ENCODE measurements at places on chromosomes 3 and 15. TPM values are rescaled to one million over a fixed set of nuclear protein-coding genes. Genes with fewer than 3 reads are reported as not detected.

Gene ABHD17C
- 36.3 TPM for polyA plus RNA-seq

Gene PLSCR2
- 1.00 TPM for polyA plus RNA-seq

Gene RETNLB
- not detected for polyA plus RNA-seq

GRCh38 chr15:38972831-38973230 is 408.2 kb upstream of the RASGRP1 start:
- DNase-seq: no peak

DNA sequence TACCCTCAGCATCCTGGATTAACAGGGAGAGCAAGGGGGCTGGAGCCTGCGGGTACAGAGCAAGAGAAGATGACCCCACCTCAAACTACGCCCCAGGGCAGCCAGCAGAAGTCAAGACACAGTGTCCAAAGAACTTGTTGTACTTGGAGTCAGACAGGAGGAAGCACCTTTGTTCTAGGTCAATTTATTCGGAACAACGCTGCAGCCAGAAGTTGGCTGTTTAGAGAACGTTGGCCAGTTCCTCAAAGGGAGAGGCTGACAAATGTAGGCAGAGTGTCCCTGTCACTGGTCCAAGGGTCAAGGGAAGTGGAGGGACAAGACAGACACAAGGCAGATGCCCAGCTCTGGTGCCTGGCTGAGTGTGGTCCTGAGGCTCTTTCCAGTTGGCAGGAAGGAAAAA is 32.1 kb upstream of the PIAS1 start:
- no peak for DNase-seq

DNA sequence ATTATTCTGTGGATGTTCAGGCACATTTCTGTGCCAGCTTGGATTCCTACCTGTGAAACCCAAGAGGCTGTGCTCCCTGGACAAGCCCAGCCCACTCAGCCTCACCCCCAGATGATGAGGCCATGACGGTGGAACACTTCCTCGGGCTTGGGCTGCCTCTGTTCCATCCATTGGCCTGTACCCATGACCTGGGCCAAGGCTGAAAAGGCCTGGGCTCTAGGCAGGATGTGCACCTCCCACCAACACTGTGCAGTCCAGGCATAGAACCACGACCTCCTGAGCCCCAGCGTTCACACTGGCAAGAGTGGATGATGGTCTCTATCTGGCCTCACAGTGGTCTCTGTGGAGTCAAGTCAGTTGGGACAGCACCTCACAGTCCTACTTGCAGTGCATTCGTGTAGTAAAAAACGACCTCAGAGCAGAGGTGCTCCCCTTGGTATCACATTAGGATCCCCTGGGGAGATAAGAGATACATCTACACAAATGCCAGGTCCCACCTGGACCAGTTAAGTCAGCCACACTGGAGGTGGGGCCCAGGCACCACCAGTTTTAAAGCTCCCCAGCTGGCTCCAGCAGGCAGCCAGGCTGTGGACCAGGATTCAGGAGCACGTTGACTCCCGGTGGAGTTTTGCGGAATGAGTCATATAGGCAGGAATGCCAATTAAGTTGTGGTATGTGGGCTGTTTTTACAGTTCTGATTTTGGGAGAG is 39.0 kb upstream of the IGF1R start:
- no peak for DNase-seq

DNA sequence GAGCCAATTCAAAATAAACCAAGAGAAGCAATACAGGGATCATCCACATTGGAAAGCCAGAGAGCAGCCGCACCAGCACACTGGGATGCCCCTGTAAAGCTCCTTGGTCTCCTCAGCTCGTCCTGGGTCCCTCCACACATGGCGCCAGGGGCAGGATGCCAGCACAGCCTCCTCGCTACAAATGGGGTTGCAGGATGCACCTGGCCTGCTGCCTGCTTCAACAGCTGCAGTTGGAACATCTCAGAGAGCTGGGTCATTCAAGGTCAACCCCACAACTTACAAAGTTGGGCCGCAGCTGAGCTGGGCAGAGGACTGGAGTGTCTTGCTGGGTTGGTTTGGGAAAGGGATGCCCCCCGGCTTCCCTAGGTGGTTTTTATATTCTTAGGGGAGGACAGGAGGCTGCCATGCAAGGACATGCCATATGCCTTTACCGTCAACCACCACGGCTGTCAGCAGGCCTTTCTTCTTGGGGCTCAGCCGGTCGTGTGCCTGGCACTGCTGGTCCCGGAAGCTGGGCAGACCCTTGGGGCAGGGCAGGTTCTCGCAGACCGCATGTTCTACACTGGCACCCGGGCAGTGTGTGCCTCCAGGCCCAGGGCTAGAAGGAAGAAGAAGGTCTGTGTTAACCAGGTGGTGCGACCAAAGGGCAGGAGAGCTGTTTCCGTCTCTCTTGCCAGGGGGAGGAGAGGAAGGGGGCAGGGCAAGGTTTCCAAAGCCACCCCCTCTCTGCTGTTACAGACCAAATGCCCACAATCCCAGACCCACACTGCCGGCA is 225.2 kb downstream of the ADAMTS17 start:
- DNase-seq: no peak

Data from right renal cortex interstitium (tissue), 3 donors.